Foreskin fibroblast (primary cell): ENCODE measurements at places on chromosomes 4 and X.

DNA sequence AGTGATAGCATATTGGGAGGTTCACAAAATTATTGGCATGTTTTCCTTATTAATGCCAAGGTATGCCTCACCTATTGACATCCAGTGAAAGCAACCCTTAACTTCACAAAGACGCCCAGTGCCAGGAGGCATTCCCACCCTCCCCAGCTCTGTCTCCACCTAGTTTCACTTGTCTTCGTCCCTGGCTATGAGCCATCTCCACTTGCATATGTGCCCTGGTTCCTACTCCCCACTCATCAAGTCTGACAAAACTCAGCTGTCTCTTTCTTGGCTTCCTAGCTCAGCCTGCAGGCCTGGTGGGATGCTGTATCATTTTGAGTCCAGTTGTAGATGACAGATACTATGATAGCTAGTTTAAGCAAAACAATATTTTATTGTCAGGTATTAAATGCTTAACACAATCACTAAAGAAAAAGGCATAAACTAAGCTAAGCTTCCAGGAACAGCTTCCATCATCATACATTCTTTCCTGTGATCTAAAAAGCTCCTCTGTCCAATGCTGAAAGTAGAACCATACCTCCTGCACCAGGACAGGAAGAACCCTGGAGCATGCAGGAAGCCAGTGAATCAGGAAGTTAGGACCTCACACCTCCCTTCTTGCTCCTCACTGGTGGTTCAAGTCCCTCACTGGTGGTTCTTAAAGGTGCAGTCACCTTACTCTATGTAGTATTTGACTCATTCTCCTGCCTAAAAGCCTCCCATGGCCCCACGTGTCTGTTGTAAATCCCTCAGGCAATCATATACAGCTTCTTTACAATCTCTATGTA lies 410.3 kb upstream of the RASGEF1B start:
- DNase-seq, result no peak

DNA sequence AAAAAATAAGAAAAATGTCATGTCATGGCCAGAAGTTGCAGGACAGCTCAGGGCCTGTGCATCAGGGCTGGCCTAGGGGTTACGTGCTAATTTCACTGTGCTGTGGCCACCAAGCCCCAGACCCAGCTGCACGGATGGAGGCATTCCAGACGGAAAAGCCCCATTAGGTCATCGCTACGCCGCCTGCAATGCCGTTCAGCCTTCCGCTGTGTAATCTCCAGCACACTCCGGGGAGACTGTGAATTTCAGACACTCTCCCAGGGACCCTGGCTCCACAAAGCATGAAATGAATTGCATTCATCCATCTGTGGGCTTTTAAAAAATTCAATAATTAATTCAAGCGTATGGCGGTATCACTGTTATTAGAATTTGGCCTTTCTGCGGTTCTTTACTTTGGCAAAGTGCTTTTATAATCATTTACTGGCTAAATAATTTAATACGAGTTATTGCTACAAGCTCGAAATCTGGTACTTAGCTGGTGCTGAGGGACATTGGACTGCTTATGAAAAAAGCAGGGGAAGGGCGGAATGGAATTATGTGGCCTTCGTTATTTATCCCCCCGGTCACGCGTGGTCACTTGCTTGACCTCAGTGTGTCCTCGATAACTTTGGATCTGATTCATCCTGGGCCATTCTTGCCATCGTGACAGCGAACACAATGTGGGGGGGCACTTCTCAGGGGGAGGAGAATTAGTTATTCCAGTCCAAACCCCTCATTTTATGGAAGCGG lies 9.0 kb upstream of the NSG1 start:
- no peak for DNase-seq

DNA sequence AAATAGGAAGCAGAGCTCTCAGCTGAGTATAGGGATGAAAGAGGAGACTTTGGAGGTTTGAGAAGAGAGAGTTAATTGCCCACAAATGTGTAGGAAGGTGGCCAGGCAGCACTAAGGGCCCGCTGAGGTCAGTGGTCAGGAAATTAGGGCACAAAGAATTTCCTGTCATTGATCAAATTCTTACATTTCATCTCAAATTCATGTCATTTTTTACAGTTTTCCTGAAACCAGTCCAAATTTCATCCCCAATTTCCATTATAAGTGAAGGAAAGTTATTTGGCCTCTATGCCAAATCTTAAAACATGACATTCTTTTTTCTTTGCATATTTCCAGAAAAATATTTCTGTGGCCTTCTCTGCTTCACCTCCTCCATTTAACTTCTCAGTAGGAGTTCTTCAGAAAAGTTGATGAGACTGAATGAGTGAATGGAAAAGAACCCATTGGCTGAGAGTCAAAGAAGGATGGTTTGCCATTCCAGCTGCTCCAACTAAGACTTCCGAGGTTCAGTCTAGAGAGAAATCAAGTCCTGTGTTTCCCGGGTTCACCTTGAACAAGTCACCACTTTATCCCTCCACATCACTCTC lies 68.7 kb upstream of the SPRY1 start:
- no peak for DNase-seq

DNA sequence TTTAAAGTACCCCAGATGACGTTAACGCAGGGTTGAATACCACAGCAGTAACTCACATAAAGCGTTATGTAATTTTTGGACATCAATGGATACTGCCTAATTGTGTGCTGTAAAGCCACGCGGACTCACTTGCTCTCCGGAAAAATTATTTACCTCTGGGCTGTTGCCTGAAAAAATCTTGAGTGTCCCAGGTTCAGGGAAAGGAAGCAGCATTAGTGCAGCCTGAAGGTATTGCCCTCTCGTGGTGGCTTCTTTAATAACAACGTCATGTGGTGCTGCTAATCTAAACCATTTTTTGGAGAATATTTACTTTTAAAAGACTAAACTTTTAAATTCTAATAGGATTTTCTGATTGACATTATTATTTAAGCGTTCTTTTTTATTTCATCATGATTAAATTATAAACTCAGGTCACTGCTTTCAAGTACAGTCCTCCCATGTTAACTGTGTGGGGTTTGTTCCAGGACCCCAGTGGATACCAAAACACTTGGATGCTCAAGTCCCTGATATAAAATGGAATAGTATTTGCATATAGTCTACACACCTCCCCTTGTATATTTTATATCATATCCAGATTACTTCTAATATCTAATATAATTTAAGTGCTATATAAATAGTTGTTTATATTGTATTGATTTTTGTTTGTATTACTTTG lies 384.8 kb downstream of the FAM133A start:
- no peak for DNase-seq

- DNase-seq, result no peak
Measured at GRCh38 chr4:19187691-19188090, 1064.0 kb upstream of the SLIT2 start.

- peak; percentile 56 for DNase-seq
Measured at GRCh38 chrX:121975671-121976070, 928.3 kb downstream of the GLUD2 start.

GRCh38 chr4:110705440-110705782 lies 82.5 kb upstream of the PITX2 start:
- no peak for DNase-seq

DNA sequence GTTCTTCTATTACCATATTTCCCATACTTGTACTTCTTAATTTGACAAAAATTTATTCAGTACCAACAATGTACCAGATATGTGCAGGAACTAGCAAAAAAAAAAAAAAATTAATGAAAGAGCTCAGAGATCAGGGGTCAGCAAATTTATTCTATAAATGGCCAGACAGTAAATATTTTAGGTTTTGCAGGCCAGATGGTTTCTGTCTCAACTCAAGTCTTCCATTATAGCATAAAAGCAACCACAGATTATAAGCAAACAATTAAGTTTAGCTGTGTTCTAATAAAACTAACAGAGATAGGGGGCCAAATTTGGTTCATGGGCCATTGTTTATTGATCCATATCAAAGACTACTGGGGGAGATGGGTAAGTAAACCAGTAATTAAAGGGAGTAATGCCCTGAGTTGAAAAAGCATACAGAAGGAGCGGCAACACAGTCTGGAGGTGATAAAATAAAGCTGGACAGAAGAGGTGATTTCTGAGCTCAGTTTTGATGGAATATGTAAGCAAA lies 19.3 kb downstream of the NEK1 start:
- no peak for DNase-seq

DNA sequence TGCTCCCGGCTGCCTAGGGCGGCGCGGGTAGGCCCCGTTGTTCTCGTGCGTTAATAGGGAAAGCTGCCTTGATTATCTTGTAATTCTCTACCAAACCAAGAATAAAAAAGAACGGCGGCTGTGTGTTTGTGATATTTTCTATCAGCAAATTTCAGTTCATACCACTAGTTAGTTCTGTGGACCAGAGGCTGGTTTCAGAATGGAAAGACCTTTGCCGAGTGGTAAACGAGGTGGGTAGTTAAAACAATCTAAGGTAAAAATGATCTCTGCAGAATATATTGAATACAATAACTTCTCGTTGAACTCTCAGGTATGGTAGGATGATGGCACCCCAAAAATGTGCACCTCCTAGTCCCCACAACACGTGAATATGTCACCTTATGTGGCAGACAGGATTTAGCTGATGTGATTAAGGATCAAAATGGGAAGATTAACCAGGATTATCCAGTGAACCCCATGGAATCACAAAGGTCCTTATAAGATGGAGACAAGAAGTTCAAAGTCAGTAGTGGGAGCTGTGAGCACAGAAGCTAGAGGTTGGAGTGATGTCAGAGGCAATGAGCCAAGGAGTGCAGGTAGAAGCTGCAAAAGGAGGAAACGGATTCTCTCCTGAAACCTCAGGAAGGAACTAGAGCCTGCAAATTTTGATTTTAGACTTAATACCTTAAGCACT lies 574 bp upstream of the CFAP97 start:
- DNase-seq, result no peak

- DNase-seq, result no peak
Measured at GRCh38 chrX:11672213-11672612, 6.5 kb upstream of the ARHGAP6 start.

- peak; percentile 41 for DNase-seq
Measured at GRCh38 chrX:17824980-17825379, 36.1 kb downstream of the RAI2 start.

GRCh38 chrX:53287493-53288138 lies 6.2 kb upstream of the IQSEC2 start:
- peak; percentile 78 for DNase-seq

- DNase-seq, result peak; percentile 86
Measured at GRCh38 chrX:29662759-29663503, 552.4 kb upstream of the MAGEB2 start.

GRCh38 chr4:183205193-183205592 lies 106.1 kb downstream of the WWC2 start:
- DNase-seq, result no peak

DNA sequence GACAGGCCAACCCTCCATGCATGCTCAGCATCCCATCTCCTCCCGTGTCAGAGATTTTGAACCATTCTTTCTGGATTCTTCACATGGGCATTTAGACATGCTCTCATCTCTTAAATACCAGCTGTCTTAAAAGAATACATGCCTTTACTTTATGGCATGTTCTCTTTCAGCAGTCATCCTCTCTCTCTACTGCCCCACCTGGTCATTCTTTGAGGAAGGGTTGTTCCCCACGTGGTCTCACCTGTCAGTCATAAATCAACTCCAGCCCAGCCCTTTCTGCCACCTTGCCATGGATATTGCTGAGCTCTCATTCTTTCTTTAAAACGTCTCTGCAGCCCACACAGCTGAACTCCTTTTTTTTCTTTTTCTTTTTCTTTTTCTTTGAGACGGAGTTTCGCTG lies 111.3 kb downstream of the ARHGAP10 start:
- DNase-seq, result no peak

DNA sequence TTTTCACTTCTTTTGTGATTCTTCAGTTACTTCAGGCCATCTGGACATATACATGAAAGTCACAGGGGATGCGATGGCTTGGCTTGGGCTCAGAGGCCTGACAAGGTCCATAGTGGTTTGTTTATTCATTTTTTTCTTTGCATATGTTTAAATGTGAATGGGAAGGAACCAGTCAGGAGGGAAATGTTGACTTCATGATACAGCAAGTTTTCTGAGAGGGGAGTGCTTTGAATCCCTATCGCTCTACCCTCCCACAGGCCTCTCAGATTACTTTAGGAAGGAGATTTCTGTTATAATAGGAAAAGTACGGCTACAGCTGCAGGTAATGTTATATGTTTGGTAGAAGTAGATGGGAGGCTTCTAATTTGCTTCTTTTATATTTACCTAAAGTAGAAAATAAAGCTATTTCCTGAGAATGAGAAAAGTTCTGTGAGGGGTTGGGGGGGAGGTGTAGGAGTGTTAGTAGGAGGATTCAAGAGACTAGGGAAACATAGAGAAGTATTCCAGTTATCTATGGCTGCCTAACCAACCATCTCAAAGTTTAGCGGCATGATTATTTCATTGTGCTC lies 322.9 kb downstream of the RAPGEF2 start:
- DNase-seq, result no peak

- no peak for DNase-seq
Measured at GRCh38 chrX:35340465-35340864, 397.9 kb downstream of the FAM47B start.
